ENCODE measurements at places on chromosomes 11 and 22.

DNA sequence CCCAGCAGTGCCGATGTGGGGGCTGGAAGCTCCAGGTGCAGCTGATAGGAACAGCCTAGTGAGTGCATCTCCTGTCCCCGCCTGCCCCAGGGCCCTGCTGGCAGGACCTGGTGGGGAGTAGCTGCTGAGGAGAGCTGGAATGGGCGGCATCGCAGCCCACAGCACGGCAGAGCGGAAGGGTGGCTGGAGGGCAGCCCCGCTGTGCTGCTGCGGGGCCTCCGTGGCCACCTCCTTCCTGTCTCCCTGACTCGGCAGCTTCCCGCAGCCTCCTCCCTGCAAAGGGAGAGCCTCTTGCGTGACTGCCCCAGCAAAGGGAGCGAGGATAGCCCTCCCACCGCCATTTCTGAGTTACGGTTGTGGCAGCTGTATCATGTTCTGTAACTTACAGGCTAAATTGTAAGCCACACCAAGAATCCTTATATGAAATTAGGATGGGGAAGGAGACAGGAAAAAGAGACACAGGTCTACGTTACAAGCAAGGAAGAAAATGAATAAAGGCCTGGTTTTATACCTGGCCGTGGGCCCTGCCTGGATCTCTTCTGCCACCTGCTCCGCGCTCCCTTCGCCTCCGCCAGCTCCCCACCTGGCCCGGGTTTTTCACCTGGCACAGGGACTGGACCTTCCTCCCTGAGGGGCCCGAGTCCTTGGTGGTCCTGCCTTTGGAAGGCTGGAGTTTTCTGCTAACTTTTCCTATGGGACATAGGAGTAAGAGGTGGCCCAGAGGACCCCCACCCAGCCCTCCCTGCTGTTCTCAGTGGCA lies 10.0 kb downstream of the TPCN2 start:
- no peak for DNase-seq

- DNase-seq, result no peak
Observed at GRCh38 chr22:17638182-17638431, 450 bp upstream of the BCL2L13 start.

DNA sequence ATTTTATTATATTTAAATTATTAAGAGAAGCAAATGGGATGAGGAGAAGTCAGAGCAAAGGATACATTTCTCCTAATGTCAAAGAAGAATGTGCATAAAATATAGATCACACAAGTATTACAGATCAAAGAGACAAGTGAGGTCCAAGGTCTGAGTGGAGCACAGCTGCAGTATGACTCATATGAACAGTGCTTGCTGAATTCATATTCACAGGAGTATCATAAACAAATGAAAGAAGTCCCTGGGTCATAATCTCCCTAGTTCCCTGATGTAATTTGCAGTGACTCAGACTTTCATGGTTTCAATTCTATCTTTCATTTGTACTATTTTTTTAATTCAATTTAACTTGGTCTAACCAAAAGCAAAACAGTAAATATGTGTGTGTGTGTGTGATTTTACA lies 499.0 kb upstream of the CCDC179 start:
- peak; percentile 76 for DNase-seq

DNA sequence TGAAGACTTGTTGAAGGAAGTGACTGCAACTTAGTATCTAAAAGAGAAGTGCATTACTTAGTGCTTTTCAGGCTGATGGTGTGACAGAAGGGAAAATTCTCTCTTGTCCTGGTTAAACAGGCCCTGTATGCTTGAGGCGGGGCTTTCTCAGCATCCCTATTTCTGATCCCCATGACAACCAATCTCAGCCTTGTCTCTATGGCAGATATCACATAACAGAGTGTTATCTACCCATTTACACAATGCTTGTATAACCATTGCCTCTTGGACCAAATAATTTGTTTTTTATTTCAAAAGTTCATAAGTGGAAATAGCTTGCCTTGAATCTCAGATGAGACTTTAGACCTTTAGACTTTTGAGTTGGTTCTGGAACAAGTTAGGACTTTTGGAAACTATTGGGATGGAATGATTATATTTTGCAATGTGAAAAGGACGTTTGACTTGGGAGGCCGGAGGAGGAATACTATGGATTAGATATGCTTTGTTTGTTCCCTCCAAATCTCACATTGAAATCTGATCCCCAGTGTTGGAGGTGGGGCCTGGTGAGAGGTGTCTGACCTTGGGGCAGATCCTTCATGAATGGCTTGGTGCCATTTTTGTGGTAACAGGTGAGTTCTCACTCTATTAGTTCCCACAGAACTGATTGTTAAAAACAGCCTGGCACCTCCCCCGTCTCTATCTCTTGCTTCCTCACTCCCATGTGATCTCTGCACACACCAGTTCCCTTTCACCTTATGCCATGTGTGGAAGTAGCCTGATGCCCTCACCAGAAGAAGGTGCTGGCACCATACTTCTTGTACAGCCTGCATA lies 3.1 kb upstream of the GLYAT start:
- DNase-seq, result no peak

DNA sequence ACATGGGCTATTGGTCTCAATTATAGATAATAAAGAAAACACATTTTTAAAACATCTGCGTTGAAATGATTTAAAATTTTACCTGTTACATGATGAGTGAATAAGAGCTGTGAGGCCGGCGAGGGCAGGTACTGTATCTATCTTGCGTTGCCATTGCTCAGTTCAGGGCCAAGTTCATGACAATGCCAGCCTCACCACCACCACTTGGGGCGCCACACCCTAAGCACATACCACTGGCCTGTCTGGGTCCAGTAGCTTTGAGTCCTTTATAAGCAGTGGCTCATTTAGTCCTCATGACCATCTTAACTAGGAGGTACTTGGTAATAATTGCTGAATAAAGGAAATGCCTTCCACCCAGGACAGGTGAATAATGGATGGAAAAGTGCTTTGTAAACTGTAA lies 14.5 kb upstream of the MB start:
- no peak for DNase-seq

DNA sequence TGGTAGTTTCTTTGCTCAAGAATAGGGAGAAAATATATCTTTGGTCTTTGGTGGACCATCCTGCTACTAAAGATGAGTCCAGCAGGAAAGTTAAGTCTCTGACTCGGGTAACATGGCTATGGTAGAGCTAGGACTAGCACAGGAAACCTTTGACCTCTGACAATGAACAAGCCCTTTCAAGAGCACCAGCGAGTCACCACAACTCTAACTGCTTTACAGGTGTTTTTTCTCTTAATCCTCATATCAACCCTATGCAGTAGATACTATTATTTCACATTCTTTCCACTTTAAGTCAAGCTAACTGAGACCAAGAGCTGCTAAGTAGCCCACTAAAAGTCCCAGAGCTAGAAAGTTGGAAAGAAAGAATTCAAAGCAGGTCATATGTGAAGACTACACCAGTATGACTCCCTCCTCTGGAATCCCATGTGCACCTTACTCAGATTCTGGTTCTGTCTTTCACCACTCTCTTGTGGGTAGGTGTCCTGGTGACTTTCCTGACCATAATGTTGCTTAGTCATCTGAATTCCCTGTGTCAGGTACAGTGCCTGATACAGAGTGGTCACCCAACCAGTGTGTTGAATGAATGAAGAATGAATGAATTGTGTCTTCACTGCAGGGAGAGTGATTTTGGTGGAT lies 53.8 kb upstream of the ME3 start:
- no peak for DNase-seq

- DNase-seq, result peak; percentile 64
Observed at GRCh38 chr11:116930177-116930576, 92.8 kb upstream of the APOA1 start.

- no peak for DNase-seq
Observed at GRCh38 chr22:25509374-25509791, 55.1 kb upstream of the GRK3 start.

DNA sequence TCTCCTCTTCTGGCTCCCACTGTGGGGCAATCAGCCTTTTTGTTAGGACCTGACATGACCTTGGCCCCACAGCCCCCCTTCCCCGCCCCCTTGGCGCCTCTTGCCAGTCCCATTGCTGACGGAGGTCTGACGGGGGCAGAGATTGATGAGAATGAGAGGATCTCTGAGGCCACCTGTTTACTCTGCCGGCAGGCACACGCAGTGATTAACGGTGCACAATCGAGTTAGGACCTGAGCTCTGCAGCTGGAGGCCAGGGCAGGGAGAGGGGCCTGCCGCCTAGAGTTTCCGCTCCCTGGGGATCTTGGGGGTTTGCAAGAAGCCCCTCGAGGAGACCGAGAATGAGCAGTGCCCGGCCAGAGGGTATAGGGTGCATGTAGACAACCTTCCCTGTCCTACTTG lies 6.8 kb upstream of the CHRM1 start:
- no peak for DNase-seq

- no peak for DNase-seq
Observed at GRCh38 chr11:123129920-123130319, 65.1 kb downstream of the CLMP start.

GRCh38 chr22:50269970-50270665 lies at the start of gene MAPK11:
TSS of gene MAPK11 (minus strand) at chr22:50270380. CDS start at chr22:50270292, 88 bp downstream.
- DNase-seq, result no peak

GRCh38 chr22:47115921-47116320 lies 353.5 kb downstream of the TBC1D22A start:
- no peak for DNase-seq

GRCh38 chr22:47059076-47059475 lies 296.6 kb downstream of the TBC1D22A start:
- DNase-seq, result no peak

DNA sequence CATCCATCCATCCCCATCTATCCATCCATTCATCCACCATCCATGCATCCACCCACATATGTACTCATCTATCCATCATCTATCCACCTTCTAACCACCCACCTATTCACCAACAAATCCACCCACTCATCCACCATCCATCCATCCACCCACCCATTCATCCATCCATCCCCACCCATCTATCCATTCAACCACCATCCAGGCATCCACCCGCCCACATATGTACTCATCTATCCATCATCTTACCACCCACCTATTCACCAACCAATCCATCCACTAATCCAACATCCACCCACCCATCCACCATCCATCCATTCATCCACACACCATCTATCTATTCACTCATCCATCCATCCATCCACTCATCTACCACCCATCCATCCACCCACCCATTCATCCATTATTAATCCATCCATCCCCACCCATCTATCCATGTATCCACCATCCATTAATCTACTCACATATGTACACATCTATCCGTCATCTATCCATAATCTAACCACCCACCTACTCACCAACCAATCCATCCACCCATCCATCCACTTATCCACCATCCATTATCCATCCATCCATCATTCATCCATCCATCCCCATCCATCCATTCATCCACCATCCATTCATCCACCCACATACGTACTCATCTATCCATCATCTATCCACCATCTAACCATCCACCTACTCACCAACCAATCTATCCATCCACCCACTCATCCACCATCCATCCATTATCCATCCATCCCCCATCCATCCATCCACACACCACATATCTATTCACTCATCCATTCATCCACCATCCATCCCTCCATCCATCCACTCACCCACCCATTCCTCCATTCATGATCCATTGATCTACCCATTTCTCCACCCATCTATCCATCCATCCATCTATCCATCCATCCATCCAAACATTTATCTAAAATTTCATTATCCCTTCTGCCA lies 940.0 kb downstream of the BRD1 start:
- DNase-seq, result no peak

- no peak for DNase-seq
Observed at GRCh38 chr11:71201936-71202597, 50.3 kb downstream of the SHANK2 start.

DNA sequence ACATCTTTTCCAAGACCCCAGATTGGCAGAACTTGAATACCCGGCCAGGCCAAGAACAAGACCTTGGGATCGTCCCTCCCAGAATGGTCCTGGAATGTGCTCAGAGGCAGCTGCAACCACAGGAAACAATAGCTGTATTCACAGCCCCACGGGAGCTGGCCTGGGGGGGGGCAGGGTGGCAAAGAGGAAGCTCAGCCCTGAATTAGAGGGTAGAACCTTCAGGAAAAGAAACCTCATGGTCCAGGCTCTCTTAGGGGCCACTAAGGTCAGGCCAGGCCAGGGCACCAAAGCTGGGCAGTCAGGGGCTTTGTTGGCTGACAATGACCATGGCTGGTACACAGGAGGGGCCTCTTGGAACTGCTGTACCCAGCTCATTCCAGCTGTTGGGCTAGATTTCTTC lies 17.3 kb downstream of the RPL27A start:
- DNase-seq, result peak; percentile 83

GRCh38 chr11:58390551-58391063 lies 16.1 kb downstream of the OR5B3 start:
- DNase-seq, result no peak

DNA sequence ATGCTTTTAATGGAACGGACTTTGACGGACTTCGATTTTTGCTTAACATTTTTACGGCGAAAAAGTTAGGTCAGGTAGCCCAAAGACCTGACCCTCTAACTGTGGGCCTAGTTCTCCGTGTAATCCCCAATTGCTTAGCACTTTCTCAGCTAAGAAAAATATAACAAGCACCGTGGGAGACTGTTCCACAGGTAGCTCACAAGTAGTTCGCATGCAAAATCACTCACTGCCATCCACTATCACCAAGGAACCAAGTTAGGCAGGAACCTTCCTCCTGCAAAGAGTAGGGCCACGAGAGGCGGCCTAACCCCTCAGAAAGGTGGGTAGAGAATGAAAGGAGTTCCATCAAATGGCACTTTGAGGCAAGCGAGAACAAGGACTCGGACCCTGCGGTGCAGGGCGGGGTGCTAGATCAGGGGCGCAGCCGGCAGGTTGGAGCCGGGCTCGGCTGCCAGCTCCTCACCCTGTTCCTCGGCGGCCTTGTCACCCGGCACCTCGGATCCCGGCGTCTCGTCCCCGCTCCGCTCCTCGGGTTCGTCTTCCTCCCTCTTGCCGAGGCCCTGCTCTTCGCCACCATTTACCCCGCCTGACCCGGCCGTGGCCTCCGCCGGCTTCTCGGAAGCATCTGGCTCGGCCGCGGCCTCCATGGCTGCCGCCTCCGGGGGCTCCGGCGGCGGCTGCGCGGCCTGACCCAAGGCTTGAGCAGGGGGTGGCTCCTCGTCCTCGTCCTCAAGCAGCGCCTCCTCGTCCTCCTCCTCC lies 922 bp downstream of the HNRNPUL2 start:
- DNase-seq, result no peak

GRCh38 chr11:64789331-64790204 lies 11.2 kb upstream of the SF1 start:
- no peak for DNase-seq

GRCh38 chr11:100689141-100689540 lies 2.1 kb downstream of the ARHGAP42 start:
- no peak for DNase-seq

- DNase-seq, result no peak
Observed at GRCh38 chr11:127624306-127624856, 623.8 kb upstream of the KIRREL3 start.

GRCh38 chr22:23569716-23570115 lies 10.4 kb downstream of the IGLL1 start:
- no peak for DNase-seq

- DNase-seq, result no peak
Observed at GRCh38 chr11:116873381-116873780, 36.0 kb upstream of the APOA1 start.

GRCh38 chr22:39681038-39681861 lies 110.7 kb downstream of the CACNA1I start:
- no peak for DNase-seq
